Stimulated activated CD4-positive, alpha-beta T cell treated with anti-CD3 and anti-CD28 coated beads, Interleukin-4, amount 100 ng/mL, for 1 hour (primary cell): ENCODE measurements at places on chromosomes 5 and 9.

- DNase-seq, result no peak
These were observed 910.4 kb downstream of the DNAH5 start for GRCh38 chr5:13034061-13034460.

DNA sequence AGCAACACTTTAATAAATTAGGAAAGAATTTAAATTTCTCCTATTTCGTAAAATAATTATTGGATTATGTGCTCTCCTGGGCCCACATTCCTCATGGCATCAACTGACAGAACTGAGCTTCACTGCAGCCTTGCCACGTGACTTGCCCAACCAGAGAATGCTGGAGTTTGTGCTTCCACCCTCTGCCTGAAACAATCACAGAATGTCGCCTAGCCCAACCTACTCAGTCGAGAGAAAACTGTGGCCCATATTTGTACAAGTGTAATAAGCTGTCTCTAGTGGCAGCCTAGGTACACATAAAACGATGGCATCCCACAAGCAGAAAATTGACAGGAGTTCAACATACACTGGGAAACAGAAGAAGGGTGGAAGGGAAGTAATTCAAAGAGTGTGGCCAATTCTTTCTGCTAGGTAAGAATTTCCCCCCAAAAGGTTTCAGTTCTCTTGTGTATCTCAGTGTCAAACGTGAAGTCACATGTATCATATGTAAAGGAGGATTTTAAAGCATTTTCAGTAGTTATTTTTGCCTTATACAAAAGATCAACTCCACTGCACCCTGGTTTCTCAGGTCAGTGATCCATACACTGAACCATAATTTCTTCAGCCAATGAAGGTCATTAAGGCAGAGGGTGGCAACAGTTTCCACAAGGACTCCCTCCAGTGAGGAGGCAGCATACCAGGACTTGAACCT lies 41.7 kb downstream of the ZNF608 start:
- DNase-seq, result no peak

DNA sequence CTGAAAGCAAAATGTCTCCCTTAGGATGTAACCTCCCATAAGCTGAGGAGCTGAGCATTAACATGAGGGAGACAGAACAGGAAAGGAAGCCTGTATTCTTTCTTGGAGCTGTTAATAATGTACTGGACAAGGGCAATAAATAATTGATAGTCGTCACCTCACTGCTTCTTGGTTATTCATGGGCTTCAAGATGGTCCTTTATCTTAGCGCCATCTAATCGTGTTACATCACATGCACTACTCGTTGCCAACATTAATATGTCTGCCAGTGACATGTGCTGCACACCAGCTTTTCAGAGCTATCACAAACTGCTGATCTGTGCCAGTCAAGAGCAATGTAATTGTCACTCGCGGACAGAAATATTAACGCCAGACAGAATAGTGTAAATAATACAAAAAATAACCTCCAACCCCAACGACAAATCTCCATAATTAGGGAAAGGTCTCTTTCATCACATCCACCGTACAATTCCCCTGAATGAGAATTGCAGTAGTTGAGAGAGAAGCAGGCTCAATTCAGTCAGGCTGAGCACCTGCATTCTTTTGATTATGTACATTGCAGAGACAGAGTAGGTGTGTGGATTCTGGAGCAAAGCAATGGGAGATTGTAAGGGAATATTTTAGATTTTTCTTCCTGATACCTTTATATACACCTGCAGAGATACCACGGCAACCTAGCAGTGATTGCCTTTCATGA lies 267.1 kb downstream of the SPATA31D1 start:
- DNase-seq, result no peak

DNA sequence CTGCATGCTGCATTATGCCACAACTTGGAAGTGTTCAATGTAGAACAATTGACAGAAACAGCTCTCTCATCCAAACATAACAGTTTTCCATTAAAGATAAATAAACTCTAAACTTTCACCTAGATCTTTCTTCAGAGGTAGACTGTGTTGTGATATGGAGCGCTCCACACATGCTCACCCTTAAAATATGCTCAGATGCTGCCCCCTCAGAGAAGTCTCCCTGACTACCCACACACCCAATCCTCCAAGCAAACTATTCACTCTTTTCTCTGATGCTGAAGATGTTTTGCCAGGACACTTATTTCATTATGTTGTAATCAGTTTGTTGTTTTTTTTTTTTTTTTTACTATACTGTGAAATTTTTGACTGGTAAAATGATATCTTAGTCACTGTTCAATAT lies 206.6 kb upstream of the RASA1 start:
- no peak for DNase-seq

DNA sequence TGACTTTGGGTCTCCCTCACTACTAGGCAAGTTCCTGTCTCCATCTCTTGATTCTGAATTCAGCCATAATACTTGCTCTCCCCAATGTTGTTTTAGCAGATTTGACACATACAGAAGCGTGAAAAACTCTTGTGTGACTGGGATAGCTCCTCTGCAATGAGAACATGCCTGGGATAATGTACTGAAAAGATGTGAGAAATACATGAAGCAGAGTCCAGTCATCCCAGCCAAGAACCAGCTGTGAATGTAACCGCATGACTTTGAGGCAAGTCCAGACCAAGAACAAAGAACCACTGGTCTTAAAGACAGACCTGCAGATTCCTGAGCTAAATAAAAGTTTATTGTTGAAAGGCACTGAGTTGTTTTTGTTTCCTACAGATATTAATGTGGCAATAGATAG lies 135.0 kb downstream of the NMUR2 start:
- DNase-seq, result no peak

GRCh38 chr5:83172655-83173054 lies 95.3 kb downstream of the XRCC4 start:
- DNase-seq, result no peak
